Foreskin fibroblast (primary cell): ENCODE measurements at places on chromosomes 13 and 19.

GRCh38 chr19:6721773-6722172 lies 1.3 kb upstream of the C3 start:
- DNase-seq: no peak

DNA sequence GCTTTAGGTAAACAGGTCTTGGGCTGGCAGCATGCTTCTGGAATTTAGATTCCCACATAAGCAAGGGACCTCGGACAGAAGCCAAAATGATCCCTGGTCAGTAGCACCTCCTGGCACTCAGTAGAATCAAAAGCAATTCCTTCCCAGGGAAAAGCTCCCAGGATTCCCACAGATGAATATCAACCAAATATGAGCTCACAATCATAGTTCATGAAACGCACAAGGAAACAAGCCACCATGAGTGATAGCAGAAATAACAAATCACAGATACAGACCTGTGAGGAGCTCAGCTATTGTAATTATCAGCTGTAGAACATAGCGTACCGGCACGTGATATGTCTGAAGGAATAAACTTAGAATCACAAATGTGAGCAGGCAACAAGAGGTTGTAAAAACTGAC lies 21.8 kb upstream of the PLAUR start:
- DNase-seq: no peak

DNA sequence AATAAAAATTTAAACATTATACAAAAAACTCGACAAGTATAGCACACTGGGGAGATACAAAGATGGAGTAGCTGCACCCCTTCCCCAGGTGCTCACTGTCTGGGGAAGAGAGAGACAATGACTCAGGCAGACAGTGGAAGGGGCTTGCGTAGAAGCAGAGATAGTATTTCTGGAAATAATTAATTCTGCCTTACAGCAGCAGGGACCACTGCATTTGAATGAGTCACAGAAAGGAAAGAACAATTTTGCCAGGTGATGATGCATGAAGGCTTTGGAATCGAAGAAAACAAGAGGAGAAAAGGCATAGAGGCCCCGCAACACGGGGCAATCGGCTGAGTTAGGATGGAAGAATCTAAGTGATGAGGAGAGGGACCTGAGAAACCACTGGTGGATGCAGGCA lies 447.4 kb downstream of the EFNB2 start:
- no peak for DNase-seq

DNA sequence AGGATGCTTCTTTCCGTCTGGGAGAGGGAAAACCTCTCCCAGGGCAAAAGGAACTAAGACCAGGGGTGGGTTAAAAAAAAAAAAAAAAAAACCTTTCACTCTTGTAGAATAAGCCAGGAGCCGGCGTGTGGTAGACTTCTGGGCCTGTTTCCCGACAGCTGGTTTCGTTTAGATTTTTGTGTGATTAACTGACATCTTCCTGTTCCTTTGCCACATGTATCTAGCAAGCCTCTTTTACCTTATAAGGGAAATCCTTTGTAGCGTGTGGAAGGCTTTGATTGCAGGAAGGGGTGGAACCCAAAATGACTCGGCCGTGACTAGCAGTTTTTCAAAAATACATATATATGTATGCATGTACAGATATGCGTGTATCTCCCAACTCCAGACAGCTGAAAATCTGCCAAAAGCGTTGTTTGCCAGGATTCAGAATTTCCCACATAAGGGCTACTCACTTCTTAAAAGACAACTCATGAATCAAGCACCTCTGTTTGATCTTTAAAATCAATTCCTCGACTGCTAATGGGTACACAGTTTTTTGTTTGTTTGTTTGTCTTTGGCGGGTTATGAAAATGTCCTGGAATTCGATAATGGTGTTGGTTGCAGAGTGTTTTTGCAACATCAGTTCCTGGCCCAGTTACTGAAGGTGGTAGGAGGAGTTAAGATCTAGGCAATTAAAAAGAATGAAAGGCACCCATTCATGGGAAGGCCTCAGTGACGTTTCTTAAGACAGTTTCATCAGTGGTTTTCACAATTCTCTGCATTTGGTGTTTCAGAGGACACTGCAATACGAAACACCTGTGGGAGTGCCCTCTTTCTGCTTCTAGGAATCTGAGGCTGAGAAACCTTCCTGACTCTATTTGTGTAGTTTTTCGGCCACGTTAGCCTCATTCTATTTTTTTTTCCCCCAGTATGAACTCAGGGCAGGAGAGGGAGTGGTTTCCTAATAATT lies 2.7 kb downstream of the TPM4 start:
- peak; percentile 93 for DNase-seq

- DNase-seq: peak; percentile 37
These were observed 29.1 kb downstream of the BRD4 start for GRCh38 chr19:15303105-15303780.

DNA sequence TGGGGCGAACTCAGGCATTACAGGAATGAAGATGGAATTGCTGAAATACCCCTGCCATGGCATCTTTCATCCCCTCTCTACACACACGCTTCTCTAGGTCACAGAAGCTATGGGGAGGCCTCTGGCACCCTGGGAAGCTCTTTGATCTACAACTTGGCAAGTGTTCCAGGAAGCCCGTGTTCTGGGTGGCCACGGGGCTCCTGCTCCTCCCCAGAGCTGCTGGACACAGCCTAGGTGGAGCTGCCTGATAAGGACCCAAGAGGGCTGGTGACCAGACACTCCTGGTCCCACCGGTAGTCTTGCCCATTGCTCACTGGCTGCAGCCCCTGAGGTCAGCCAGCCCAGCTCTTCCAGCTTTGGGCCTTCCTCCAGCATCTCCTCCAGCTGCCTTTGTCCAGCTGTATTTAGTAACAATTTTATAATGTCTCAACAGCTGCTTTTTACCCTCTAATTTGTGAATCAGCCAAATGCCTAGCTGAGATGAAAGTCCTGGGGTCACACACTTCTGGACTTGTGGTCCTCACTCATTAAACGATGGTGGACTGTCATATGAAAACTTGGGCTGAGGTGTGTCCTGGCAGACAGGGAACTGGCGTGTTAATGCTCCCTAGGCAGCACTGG lies 72.8 kb upstream of the SPATA13 start:
- no peak for DNase-seq

GRCh38 chr19:19224852-19225494 lies 13.2 kb downstream of the NCAN start:
- DNase-seq: peak; percentile 41

DNA sequence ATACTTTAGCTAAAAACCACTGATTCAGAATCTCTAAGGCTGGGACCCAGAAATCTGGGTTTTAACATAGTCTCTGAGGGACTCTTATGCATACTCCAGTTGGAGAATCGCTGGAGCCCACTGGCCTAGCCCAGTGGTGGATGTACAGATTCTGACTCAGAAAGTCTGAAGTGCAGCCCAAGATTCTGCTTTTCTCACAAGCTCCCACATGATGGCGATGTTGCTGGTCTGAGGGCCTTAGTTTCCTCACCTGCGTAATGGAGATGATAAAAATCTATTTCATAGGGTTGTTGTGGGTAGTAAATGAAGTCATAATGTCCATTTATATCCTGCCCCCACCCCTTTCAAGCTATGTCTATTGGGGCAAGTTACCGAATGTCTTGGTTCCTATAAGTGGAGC lies 7.7 kb upstream of the CDADC1 start:
- DNase-seq: peak; percentile 66

DNA sequence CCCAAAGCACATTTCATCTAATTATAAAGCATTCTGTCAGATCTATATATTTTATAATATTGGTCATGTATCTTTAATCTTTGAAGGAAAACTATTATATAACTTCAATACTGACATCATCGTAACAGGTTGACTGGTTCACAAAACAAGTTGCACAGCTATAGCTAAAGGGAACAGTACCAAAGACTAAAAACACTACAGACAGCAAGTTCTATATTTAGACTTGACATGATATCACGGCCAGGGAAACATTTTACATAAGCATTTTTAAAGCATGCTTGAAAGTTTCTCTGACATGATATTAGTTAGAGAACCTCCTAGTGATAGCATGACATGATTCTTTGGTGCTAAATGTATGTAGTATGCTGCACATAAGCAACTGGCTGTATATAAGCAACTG lies 182.5 kb downstream of the NDFIP2 start:
- no peak for DNase-seq

GRCh38 chr19:31838163-31838815 lies 489.1 kb upstream of the TSHZ3 start:
- no peak for DNase-seq

DNA sequence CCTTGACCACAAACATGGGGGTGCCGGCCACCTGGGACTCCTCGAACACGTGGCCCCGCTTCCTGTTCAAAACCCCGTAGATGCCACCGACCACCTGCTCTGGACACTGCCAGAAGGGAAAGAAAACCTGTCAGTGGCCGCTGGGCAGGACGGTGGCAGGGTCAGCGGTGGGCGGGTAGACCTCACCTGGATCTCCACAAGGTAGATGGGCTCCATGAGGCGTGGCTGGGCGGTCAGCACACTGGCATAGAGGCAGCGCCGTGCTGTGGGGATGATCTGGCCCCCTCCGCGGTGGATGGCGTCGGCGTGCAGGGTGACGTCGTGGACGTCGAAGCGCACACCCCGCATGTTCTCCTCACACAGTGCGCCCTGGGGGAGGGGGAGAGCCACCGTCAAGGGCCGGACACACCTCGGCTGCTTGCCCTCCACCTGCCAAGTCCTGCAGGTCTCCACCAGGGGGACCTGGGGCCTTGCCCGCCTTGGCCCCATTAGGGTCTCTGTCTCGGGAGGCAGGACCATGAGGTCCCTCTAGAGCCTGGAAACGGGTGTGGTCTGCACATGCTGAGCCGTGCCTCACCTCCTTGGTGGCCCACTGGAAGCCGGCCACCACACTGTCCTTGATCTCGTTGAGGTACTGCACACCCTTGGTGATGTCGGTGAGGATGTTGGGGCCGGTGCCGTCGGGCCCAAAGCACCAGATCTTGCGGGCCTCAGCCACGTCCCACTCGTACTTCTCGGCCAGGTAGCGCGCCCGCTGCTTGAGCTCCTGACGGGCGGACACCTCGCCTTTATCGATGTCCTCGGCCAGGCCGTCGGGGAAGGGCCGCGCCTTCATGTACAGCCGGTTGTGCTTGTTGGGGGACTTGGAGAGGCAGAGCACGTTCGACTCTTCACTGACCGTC lies 6.6 kb upstream of the DAPK3 start:
- DNase-seq: no peak

- DNase-seq: no peak
These were observed 19.9 kb downstream of the TPT1 start for GRCh38 chr13:45320876-45321629.
